ENCODE measurements at places on chromosomes 6 and 20.

- DNase-seq = no peak
Measured at GRCh38 chr6:101689156-101689555, 295.6 kb downstream of the GRIK2 start.

DNA sequence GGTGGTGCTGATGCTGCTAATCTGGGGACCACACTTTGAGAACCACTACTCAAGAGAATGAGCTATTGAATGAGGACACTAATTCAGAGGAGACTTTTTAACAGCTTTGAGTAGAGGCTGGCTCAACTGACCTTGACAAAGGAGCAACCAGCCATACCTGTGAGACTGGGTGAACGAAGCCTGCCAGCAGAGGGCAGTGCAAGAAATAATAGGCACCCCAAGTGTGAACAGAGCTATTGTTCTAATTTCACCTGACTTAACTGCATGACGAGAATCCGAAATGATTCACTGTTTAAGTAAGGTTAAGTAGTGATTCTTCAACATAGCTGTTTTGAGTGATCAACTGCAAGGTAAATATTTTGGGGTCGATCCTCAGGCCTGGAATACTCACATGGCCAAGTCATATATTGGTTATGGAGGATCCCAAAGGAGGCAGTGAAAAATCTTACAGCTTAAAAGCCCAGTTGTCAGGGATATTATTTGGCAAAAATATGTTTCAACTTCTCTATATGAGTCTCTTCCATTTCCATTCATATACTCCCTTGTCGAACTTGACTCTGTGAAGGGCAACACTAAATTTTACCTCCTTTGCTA is 550.5 kb upstream of the MARCKS start:
- DNase-seq = no peak

DNA sequence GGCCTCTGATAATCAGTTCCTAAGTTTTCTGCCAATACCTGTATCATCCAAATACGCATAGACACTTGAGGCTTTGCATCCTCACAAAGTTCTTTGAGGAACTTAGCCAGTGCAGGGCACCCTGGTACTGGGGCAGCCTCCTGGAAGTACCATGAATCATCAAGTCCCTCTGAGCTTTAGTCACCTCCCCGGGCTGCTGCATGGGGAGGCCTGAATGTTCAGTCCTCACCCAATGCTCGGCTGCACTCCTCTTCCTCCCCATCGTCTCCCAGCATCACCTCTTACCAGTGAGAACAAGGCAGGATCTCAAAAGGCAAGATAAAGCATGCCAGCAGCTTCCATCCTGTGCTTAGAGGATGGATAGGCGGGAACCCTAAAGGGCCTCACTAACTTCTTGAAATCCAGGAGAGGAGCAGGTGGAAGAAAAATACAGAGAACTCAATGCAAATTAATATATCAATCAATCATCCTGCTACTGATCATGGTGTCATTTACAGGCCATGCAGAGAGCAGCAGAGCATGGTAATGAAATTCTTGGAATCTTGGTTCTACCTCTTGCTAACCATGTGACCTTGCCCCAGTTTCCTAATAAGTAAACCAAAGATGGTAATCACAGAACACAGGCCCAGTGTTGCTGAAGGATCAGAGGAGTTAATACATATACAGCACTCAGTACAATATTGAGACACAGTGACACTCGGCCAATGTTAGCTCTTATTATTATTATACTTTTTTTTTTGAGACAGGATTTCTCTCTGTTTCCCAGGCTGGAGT is 4.7 kb upstream of the CCN6 start:
- no peak for DNase-seq

DNA sequence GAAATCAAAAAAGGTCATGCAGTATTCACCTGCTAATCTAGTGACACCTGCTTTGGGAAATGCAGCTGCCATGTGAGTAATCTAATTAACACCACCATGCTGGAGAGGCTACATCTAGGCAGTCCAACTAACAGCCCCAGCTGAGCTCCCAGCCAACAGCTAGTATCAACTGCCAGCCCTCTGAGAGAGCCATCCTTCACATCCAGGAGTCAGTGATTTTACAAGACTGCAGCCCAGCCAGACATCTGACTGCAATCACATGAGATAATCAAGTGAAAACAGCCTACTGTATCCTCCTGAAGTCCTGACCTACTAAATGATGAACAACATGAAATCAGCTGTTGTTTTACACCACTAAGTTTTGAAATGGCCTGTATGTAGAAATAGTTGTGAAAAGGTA is 298.4 kb downstream of the TRDN start:
- DNase-seq = no peak

DNA sequence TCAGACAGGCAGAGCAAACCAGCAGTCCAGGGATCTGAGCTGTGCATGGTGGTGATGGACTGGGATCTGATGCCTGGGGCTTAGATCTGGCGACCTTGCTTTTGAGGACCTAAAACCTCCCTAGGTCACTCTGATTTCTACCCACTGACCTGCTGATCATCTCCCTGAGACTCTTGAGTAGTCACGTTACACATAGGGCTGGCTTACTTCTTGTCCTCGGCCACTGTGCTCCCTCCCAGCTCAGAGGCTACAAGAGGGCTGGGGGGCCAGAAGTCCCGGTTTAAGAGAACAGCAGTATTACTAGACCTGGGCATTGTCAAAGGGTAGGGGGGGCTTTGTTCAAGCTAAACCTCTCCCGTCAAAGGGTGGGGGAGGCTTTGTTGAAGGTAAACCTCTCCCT is 5.5 kb downstream of the DYNLT1 start:
- DNase-seq = no peak

DNA sequence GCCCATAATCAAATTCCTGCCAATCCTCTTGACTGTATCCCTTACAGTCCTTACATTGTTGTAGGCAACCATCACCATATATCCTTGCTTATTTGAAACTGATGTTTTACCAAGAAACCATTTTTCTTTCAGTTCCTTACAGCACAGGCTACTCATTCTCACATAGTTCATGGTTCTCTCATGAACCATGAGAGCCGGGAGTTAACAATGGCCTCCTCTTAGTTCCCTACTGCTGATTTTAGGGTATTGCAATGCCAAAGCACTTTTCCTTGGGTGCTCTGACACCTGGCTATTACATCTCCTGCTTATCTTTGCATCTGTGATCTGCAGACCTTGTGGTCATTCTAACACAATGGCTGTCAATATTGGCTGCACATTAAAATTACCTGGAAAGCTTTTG is 133.4 kb downstream of the MYB start:
- DNase-seq = no peak

GRCh38 chr6:98967616-98968015 is 19.9 kb upstream of the FBXL4 start:
- DNase-seq = no peak

DNA sequence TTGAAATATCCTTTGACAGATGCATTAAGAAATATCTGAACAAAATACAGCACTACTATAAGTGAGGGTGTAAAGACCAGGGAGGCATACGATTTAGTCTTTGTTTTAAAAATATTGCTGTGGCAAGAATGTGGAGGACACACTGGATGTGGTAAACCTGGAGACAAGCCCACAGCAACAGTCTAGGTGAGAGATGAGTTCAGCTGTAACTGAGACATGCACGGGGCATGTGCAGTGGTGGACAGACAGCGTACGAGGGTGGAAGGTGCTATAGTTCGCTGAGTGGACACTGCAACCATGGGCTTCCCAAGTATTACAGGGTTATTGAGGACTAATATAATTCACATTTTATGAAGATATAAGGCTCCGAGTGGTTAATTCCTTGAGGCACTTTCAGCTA is 1.8 kb downstream of the NANP start:
- DNase-seq = no peak

DNA sequence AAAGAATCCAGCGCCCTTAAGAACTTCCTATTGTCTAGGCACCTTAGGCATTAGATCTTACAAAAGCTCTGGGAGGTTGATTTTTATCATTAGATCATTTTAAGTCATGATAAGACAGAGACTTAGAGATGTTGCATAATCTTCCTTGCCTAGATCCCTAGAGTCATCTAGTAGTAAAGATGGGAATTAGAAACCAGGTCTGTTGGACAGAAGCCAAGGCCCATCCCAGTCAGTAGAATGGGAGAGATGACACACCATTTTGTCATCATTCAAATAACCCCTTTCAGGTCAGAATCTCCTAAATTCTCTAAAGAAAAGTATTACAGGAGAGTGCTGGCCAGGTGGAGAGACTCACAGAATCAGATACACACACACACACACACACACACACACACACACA is 579.1 kb downstream of the BMP2 start:
- no peak for DNase-seq

DNA sequence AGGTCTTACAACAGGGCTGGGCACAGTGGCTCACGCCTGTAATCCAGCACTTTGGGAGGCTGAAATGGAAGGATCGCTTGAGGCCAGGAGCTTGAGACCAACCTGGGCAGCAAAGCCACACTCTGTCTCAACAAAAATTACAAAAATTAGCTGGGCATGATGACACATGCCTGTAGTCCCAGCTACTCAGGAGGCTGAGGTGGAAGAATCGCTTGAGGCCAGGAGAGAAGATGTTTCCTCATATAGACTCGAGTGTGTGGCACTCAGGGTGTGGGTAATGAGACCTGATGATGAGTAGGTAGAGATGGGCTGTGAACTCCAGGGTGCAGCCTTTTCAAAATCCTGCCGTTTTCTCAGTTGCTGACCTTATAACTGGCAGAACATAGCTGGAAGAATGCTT is 125.3 kb upstream of the FOXO3 start:
- DNase-seq = no peak

GRCh38 chr6:24147511-24148153 is 21.6 kb downstream of the NRSN1 start:
- DNase-seq = no peak

GRCh38 chr6:56552187-56553130 is 90.2 kb downstream of the DST start:
- DNase-seq = no peak

DNA sequence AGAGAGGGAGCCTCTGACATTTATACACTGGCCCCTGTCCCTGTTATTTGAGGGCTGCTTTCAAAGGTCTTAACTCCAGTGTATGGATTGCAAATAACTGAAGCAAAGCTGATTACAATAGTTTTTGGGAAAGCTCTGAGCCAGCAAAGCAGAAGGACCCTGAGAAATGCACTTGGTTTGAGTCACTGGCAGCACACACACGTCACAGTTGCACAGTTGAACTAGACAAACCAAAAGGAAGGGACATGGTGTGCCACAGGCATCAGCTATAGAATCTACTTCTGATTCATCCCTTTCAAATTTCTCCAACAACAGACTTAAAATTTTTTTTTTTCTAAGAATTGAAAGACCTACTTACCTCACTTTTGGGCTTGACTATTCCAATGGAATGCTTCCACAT is 56.4 kb downstream of the SNRNP48 start:
- DNase-seq = no peak

GRCh38 chr6:31826793-31827285 is 699 bp upstream of the HSPA1B start:
- DNase-seq = no peak

- peak; percentile 52 for DNase-seq
Measured at GRCh38 chr20:52454660-52455059, 263.1 kb upstream of the ZFP64 start.

- DNase-seq = no peak
Measured at GRCh38 chr6:27545271-27546046, 72.6 kb upstream of the ZNF184 start.

- DNase-seq = no peak
Measured at GRCh38 chr20:45470937-45471336, 1.4 kb downstream of the WFDC2 start.

GRCh38 chr6:89272596-89272995 is 42.5 kb downstream of the GABRR2 start:
- DNase-seq = no peak

DNA sequence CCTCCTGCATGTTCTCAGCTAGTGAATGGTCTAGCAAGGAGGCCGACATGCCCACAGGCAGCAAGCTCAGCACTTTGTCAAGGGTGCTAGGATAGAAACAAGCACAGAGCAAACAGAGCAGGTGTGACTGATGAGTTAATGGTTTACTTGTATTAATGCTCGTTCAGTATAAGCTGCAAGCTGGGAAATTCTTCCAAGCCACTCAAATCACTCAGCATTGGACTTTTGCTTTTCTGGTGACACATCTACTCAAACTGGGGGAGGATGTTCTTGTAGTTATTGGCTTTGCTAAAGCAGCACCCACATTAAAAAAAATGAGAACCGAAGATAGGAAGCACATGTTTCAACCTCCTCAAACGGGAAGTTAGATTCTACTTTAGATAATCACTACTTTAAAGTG is 43.1 kb upstream of the NEDD9 start:
- DNase-seq = no peak

GRCh38 chr6:119350952-119351372 is 1.4 kb upstream of the MAN1A1 start:
- no peak for DNase-seq

DNA sequence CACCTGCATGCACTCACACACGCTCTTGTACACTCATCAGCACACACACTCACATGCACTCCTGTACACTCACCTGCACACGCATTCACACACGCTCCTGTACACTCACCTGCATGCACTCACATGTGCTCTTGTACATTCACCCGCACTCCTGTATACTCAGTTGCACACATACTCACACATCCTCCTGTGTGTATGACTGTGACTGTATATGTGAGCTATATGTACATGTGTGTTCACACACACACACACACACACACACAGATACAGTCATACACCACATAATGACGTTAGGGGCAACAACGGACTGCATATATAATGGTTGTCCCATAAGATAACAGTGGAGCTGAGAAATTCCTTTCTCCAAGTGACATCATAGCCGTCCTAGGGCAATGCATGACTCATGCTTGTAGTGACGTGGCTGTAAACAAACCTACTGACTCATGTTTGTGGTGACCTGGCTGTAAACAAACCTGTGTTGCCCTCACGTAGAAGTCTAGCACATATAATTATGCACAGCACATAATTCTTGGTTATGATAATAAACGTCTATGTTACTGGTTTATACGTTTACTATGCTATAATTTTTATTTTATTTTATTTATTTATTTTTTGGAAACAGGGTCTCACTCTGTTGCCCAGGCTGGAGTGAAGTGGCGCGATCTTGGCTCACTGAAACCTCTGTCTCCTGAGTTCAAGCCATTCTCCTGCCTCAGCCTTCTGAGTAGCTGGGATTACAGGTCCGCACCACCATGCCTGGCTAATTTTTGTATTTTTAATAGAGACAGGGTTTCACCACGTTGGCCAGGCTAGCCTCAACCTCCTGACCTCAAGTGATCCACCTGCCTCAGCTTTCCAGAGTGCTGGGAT is 22.8 kb upstream of the TAF4 start:
- DNase-seq = peak; percentile 51

- DNase-seq = peak; percentile 50
Measured at GRCh38 chr6:9225441-9225871, 790.1 kb upstream of the SLC35B3 start.

GRCh38 chr6:130525408-130525807 is 159.6 kb downstream of the TMEM200A start:
- DNase-seq = no peak

DNA sequence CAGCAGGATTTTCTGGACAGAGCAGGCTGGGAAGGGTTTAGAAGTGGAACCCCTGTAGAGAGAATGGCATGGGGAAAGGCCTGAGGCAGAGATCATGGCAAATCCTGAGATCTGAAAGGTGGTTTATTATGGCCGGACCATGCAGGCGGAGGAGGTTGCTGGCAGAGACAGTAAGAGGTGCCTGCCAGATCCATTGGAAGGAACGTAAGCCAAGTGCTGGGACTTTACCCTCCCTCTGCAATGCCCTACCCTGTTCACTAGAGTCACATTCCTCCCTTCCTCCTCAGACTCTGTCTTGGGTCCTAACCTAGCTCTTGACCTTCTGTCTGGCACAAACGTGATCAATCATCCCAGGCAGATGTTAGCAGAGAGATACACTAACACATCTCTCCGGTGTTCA is 66.4 kb upstream of the SLC22A23 start:
- no peak for DNase-seq

GRCh38 chr20:20024942-20025341 is 7.8 kb downstream of the NAA20 start:
- DNase-seq = peak; percentile 21

- no peak for DNase-seq
Measured at GRCh38 chr6:78611886-78612480, 255.4 kb upstream of the IRAK1BP1 start.

Data from GM04503 (cell line).